Activated CD4-positive, CD25-positive, alpha-beta regulatory T cell (primary cell): ENCODE measurements at places on chromosomes 13 and 19.
A peak's percentile ranks its signal among the peaks of the same experiment; 100 is the strongest.

DNA sequence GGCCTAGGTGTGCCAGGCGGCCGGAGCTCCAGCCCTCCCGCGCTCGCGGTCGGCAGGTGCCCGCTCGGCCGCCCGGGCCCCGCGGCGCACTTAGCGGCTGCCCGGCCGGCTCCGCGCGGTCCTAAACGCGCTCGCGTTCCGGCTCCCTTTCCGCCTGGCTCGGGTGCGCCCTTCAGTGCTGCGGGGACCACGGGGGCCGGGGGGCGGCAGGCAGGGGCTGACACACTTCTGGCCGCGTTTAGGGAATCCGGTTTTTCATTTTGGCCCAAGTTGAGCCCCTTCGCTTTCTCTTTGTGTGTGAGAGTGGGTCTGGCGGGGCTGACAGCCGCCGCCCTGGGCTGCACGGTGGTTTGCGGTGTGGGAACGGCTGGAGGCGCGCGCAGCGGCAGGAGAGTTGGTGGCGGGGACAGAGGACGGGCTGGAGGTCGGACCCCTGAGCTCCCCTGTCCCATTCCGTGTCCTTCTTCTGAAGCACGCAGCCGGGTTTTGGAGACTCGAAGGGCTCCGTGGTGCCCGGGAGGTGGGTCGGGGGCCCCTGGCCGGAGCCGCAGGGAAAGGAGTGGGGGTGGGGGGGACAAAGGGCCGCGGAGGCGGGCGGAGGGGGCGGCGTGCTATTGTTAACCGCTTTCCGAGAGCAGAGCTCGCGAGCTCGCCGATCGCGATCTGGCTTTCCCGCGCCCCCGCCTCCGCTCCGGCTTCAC is 3.1 kb downstream of the FGF9 start:
- no peak for DNase-seq

- no peak for DNase-seq
These were observed 52.7 kb upstream of the TEX29 start for GRCh38 chr13:111267784-111268183.

DNA sequence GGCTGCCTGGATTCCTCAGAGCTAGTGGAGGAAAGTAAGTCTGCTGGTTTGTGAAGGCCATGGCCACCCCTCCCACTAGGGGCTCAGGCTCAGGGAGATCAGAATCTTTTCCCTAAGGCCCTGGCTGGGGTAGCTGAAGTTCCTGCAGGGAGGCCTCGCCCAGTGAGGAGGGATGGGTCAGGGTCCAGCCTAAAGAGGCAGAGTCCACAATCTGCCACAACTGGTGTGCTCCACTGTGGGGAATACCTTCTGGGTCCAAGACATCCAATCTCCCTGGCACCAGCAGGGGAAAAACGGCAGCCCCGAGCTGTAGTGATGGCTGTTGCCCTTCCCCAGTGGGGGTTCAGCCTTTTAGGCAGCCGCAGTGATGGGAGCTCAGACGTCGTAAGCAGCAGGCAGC is 23.2 kb downstream of the IGFL3 start:
- DNase-seq = no peak

DNA sequence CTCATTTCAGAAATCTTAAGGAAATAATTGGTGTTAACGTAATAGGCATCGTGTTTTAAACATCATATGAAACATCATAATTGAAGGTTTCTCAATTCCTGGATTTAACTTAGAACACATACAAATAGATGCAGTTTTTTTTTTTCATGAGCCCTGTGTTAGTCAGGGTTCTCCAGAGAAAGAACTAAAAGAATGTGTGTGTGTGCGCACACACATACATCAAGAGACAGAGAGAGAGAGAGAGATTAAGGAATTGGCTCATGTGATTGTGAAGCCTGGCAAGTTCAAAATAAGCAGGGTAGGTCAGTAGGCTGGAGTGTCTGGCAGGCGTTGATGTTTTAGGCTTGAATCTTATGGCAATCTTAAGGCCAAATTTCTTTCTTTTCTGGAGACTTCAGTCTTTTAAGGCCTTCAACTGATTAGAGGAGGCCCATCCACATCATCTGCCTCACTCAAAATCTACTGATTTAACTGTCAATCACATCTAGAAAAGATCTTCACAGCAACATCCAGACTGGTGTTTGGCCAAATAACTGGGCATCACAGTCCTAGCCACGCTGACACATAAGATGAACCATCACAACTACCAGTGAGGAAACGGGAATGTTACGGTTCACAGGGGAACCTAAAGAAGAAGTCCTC is 25.2 kb downstream of the SPATA13 start:
- no peak for DNase-seq

- DNase-seq = no peak
These were observed 753.9 kb downstream of the OLFM4 start for GRCh38 chr13:53782488-53782961.

DNA sequence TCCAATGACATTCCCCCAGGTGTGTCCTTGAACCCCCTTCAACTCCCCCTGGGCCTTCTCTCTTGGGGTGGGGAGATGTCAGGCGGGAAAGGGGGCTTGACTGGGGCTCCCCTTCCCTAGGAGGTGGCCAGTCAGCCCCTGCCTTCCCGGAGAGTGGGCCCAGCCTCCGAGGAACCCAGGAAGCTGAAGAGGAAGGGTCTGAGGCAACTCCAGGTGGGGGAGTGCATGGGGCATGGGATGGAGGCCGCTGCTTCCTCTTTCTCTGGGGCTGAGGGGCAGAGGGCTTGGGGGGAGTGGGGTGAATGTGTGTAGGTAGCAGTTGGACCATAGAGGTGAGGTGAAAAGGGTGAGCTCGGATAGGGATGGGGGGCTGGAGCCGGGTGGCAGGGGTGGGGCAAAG is 2.7 kb upstream of the INAFM1 start:
- DNase-seq = no peak

DNA sequence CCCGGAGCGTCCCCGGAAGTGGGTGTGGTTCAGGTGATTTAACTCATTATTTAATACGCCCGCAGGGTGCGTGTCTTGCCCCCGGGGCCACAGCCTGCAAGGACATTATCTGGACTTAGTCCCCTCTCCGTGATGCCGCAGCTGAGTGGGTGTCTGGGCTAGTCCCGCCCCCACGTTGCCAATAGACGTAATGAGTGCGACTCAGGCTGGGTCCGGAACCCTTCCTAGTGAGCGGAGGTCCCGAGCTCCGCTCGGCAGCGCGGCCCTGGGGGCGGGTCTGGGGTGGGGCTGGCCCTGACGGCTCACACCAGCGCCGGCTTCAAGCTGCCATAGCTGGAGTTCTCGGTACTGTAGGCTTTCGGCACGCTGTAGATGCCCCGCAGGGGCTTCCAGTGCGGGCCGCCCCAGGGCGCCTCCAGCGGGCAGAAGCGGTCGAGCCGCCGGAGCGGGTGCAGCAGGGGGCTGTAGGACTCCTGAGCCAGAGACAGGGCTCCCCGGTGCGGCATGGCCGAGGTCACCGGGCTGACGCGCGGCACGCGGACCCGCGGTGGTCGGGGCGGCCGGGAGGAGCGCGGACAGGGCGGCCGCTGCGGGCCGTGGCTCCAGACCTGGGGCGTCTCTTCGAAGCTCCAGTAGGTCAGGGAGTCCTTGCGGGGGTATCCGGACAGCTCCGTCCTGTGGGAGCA is 918 bp upstream of the LHB start:
- DNase-seq = peak; percentile 56

DNA sequence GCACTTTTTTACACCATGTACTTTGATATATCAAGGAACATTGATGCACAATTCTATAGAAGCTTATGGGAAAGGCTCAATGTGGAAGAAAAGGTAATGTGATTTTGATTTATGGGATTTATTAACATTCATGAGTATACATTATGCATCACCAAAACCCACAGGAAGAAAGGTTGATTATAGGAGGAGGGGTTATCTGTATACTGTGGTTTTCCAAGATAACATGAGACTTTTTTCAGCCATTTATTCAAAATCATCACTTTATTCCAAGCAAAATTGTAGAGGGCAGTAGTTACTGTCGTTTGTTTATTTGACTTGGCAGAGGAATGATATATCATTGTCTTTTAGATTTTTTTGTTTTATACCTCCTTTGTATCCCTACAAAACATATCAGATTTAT is 54.9 kb downstream of the WDFY2 start:
- DNase-seq = no peak

DNA sequence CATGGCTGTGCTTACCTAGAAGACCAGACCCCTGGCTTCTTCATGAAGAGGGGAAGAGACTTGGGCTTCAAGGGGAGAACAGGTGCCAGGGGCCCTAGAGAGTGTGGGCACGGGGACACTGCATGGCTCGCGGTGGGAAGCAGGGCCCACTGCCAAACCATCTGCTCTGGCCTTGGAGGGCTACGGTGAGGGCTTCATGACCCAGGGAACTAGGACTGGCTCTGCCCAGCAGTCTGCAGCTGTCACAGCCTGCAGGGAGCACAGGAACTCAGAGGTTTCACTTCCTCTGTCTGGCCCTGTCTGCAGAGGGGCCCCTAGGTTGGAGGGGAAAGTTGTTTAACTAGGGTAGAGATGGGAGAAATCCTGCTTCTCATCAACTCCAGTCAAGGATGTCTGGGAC is 4.3 kb downstream of the ERCC1 start:
- no peak for DNase-seq
